ENCODE measurements at places on chromosomes 2 and 18.

DNA sequence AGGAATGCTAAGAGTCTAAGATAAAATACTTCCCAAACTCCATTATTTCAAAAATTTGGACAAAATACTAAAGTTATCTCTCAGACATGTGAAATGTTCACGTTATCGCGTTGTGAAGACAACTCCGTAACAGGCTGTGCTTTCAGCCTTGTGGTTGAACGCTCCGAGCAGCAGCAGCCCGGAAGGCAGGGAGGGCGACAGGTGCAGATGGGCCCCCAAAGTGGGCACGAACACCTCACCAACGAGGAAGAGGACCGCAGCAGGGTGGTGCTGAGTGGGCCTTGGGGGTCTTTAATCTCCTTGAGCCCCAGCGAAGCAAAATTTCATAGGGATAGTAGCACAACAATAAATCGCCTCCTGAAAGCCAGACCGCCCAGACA is 1.0 kb upstream of the FAM110C start:
- DNase-seq, result no peak

- no peak for DNase-seq
Measured at GRCh38 chr2:177728920-177729319, 336.3 kb downstream of the AGPS start.

DNA sequence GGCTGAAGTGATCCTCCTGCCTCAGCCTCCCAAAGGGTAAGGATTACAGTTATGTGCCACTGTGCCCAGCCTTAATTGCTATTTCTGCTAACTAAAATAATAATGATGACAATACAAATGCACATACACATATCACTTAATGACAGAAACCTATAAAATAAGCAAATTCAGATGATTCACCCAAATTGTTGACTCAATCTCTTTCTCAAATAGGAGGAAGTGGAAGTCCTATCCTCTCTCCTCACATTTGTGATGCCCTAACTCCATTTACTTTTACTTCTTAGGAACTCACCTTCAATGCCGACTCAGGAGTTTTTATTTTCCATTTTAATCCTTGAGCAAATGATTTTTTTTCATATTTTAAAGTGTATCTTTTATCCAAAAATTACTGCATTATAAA is 24.5 kb upstream of the RAPH1 start:
- DNase-seq, result no peak

DNA sequence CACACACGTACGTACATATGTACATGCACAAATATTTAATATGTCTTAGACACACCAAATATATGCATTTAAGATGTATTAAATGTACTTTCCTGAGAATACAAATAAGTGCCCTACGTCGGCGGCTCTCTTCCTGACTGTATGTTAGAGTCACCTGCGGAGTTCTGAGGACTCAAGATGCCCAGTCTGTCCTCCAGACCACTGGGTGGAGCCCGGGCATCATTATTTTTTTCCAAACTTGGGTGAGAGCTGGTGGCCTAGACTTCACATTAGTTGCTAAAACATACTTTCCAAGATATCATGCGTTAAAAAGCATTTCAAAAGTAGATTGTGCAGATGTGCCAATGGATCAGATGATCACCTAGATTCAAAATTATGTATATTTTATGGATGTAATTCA is 2.9 kb downstream of the IL18R1 start:
- DNase-seq, result no peak

GRCh38 chr2:189191766-189192165 is 12.2 kb upstream of the COL5A2 start:
- peak; percentile 56 for DNase-seq

Measured in fibroblast of the conjunctiva (primary cell).